ENCODE measurements at places on chromosomes 3 and 15.
A peak's percentile ranks its signal among the peaks of the same experiment; 100 is the strongest.

- DNase-seq = no peak
These were observed 194.1 kb downstream of the KCNH8 start for GRCh38 chr3:19342389-19342788.

DNA sequence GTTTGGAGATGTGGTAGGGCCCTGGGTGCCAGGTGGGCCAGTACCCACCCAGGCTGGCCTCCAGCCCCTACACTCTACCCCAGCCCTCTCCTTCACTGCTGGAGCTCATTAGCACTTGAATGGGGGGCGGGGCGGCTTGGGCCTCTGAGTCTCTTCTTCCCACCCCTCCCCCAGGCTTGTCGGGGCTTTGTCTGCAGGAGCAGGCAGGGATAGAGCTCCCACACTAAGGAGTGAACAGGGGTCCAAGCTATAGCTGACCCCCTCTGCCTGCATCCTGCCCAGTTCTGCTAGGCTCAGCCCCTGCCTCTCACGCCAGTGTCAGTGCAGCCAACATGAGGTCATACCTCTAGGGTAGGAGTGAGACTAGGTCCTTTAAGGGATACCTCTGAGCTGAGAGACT, 5.2 kb downstream of the GNAI2 start:
- no peak for DNase-seq

DNA sequence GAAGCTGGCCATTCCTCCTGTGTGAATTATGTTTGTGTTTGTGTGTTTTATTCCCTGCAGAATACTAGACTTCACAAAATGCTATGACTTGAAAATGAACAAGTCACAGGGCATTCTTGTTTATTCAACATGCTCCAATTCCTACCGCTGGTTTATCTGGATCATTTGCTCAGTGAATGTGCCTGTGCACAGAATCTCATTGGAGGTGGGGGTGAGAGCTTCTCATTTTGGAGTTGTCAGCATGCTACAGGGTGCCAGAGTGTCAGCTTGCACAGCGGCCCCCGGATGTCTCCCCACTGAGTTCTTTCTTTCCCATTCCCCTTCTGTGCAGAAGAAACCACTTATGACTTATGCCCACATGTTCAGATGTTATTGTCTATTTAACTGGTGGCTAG, 428.7 kb downstream of the ROBO2 start:
- DNase-seq = no peak

DNA sequence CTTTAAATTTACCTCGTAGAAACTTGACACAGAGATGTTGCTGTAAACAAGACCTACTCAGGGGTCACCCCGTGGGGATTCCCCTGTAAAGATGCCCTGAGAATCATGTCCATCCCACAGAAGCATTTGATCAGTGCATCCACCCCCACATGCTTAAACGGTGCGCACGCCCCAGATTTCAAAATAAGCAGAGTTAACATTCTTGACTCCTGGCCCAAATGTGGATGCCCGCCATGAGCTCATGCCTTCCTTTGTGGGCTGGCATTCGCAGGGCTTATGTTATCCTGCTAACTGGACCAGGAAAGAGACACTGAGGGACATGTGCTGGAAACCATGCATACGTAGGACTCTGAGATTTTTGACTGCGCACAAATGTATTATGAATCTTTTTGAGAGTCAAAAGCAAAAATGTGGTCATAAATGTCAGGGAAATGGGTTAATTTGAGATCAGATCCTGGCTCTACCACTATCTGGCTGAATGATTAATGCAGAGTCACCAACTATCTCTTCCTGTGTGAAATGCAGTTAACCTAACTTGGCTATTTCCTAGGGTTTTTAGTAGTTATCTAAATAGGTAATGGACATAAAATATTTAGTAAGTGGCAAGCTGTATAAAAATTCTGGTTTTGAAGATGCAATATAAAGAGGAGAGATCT, 9.1 kb upstream of the TP63 start:
- DNase-seq = no peak

GRCh38 chr15:43509660-43510199, 7.7 kb upstream of the MAP1A start:
- DNase-seq = no peak

DNA sequence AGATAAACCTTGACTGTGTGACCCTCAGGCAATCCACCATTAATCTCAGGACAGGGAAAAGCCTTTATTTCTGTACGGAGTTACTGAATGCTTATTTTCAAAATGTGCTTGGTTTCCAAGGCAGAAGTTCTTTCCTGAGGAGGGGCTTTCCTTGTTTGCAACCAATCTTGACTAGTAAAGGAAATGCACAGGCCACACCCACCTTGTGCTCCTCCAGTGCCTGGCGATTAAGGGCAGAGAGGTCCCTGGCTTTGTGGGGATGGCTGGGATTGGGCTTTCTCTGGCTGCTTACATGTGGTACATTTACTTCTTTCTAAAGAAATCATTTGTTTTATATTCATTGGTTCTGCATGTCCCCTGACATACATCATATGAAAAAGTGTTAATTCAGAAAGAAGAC, 47.8 kb downstream of the ZNF621 start:
- no peak for DNase-seq

DNA sequence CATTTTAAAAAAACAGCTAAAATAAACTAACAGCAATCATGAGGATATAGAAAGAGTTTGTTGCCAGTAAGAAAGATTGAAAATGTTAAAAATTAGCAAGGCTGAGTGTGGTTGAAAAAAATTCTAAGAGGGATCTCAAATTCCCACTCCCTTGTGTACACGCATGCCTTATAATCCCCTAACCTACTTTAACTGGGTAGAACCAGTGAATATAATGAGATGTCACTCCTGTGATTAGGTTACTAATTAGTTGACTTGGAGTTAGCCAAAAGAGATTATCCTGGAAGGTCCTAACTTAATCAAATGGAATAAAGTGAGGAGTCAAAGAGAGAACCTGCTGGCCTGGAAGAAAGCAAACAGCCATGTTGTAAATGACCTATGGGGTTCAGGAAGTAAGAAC, 286.0 kb upstream of the TGFBR2 start:
- DNase-seq = no peak

GRCh38 chr3:24043168-24043567, 98.1 kb downstream of the NR1D2 start:
- DNase-seq = no peak

DNA sequence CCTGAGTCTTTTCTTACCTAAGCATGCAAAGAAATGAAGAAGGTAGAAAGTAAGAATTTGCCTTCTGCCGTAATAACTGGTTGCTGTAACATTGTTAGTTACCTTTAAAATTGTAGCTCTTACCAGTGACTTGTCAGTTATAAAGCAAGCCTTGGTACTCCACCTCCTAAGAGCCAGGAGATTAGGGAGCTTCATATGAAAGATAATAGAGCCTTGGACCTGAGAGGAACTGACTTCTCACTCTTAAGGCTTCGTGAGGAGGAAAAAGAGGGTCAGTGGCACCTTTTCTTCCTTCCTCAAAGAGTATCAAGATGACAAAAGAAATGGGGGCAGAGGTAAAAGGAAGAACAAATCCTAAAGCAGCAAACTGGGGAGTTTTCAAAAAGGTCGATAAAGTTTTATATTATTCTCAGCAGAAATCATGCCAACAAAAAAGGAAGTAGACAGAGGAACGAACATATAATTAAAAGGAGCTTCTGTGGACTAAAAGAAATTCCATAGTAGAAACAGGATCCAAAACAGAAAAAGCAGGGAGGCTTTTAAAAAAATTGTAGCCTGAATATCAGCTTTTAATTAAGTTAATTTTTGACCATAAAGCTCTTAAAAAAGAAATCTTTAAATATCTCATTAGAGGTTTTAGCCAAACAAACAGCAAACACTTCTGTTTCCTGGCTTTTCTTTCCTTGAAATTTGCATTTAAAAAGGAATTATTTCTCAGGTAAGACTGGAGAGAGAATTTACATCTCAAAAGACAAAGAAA, 847.1 kb upstream of the ALCAM start:
- no peak for DNase-seq

GRCh38 chr3:158801201-158801600, 653 bp upstream of the MFSD1 start:
- no peak for DNase-seq

DNA sequence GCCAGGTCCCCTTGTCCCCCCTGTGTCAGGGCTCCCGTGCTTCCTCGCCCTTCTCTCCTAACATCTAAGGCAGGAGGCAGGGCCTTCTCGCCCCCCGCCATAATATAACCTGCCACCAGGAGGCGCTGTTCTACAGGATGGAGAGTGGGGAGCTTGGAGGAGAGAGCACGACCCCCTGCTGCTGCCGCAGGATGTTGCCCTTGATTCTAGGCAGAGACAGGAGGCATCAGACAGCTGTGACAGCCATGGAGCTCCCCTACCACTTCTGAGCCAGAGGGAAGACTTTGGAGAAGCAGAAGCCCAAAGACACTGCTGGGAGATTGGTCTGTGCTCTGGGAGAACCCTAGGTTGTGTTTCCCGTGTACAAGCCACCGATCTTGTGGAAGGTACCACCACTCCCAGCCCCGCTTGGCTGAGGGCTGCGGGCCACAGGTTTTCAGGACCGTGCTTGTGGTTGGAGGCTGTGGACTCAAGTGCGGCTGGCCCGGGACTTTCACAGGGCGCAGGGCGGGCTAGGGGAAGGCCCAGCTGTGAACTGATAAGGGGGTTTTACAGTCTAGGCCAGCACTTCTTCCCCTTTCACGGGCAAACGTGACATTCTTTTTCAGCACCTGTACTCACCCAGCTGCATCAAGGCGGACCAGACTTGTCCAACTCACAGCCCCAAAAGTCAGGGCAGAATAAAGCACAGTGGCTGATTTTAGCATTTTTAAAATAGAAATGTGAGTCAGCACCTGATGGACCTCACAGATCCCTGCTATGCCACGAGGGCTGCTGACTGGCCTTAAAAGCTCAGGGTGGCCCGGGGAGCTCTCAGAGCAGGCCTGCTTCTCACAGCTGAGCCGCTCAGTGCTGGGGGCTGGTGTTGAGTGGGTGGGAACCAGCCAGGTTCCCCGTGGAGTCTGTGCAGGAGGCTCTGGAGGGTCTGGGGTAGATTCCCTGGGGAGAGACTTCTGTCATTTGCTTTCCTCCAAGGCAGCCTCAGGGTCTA, 2.6 kb upstream of the TIGIT start:
- DNase-seq = peak; percentile 64

Measured in HuH-7.5 (cell line).